ENCODE measurements at places on chromosomes 2 and 18.

DNA sequence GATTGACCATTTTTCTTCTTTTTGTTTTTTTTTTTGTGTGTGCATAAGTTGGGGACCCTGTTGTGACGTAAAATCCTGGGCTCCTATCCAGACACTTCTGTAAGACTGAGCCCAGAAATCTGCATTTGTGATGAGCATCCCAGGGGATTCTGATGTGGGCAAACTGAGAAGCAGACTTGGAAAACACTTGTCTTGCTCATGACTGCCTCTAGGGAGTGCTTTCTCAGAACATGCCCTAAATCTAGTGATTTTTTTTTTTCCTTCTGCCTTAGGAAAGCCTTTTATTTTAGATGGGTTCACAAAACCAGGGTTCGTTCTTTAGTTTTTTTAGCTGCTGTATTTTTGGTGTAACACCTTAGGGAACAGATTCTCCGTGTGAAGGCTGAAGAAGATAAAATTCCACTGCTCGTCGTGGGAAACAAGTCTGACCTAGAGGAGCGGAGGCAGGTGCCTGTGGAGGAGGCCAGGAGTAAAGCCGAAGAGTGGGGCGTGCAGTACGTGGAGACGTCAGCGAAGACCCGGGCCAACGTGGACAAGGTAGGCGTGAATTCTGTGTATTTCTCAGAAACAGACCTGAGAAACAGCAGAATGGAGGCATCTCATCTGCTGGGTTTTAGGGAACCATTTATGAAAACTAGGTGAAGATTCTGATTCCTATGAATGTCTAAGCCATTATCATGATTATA is 36.7 kb downstream of the RALB start:
- DNase-seq: no peak

DNA sequence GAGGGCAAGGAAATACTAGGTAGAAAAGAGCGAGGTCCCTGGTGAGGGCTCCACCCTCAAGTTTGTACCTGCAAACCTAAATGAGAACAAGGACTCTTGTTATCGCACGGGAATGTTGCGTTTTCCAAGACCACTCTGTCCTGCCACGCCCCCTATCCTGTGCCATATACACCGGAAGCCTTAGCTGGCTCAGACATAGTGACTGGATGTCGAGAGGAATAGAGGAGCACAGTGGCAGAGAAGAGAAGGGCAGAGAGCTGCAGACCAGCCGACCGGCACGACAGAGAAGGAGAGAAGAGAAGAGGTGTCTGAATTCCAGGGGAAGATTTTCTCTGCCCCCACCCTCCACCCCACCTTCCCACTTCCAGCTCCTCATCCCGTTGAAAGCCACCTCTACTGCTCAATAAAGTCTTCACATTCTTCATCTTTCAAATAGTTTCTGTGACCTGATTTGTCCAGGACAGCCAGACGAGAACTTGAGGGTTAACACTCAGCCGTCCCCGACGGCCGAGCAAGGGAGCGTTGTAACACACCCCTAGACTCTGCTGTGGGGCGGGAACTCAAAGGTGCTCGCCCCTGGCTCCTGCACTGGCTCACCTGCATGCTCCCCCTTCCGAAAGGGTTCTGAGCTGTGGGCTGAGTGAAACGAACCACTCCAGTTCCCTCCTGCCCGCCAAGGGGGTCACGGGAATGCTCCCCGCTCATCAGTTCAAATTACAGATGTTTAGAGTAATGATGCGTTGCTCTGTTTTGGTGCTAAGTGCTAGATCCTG is 24.9 kb upstream of the COL3A1 start:
- no peak for DNase-seq

- peak; percentile 32 for DNase-seq
Observed at GRCh38 chr2:95022309-95023221, 2.9 kb upstream of the MAL start.

GRCh38 chr2:99112617-99113016 is 28.9 kb upstream of the C2orf15 start:
- no peak for DNase-seq

- no peak for DNase-seq
Observed at GRCh38 chr2:226122041-226122440, 677.6 kb downstream of the IRS1 start.

DNA sequence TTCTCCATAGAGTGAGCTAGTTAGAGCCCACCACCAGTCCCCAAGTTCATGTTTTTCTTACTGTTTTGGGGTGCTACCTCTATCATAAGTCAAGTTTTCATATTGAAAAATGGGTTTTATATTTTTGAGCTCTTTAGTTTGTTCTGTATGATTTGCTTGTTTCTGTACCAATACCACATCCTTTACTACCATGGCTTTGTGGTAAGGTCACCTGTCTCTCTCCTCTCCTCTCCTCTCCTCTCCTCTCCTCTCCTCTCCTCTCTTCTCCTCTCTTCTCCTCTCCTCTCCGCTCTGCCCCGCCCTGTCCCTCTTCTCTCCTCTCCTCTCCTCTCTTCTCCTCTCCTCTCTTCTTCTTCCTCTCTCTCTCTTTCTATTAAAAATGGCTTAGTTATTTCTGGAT is 22.1 kb upstream of the LBH start:
- DNase-seq: no peak

DNA sequence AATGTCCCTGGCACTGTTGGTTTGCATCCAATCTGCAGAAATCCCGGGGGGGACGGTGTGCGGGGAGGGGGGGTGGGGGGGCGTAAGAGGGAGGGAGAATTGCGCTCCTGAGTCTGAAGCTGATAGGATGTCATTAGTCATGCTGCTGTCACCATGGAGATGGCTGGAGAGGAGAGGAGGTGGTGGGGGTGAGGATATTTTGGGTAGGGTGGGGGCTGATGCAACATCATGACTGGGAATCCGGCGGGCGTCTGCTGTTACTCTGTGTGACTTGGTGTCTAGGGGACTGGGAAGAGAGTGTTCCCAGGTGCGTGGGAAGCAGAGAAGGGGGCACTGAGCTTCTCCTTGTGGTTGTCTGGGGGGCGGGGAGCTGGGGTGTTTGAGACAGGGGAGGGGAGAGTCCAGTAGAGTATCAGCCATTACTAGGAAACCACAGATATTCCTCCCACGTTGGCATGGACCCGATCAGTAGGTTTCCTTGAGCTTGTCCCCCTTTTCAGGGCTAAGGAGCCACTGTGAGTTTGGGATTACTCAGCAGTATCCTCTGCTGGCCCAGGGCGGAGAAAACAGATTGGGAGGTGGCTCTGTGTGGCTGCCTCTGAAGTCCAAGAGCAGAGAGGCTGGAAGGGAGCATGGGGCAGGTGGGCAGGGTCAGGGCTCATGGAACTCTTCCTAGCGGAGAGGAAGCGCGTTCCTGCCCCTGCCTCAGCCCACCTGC is 18.9 kb downstream of the TET3 start:
- DNase-seq: peak; percentile 22

- no peak for DNase-seq
Observed at GRCh38 chr2:192087398-192087958, 107.3 kb downstream of the TMEFF2 start.

DNA sequence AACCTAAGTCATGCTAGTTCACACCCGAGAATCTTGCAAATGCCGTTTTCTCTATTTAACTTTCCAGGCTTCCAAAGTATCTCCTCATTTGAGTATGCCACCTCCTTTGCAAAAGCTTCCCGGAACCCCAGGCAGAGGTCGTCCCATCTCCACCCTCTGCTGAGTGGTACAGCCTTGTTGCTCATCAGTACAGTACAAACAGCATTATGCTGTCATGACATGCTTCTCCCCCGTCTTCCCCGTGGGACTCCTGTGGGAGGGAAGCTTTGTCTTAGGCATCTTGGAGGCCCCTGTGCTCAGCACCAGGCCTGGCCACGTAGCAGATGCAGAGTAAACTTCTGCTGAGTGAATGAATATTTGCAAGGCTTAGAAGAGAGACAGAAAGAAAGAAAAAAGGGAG is 102.7 kb downstream of the CDCA7 start:
- DNase-seq: no peak

DNA sequence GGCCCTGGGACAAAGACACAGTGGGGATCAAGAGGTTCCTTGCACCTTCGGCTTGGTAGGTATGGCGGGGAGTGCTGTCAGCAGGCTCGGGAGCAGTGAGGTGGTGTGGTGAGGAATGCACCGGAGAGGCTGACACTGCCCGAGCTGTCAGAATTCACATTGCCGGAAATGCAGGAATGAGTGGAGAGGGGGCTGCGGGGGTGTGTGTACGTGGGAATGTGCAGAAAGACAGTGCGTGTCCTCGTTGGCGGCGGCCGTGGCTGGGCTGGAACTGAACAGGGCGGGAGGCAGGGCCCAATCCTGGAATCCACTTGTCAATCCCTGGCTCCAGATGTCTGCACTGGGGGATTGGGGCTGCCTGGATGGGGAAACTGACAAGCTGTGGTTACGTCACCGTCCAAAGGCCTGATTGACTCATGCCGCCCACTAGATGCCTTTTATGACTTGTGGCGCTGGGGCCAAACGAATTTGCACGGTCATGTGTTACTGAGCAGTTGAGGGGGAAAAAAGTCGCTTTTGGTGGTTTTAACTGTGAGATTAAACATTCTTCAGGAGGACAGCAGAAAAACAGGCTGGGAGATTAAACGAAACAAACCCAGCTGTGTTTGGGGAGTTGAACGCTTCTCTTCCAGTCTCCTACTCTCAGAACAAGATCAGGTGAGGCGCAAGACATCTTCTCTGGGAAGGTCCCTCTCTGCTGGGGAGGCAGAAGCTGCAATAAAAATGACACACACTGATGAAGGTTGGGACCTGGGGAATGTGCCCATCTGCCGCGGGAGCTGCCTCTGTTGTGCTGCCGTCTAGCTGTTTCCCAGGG is 189.4 kb upstream of the GLI2 start:
- DNase-seq: peak; percentile 6

DNA sequence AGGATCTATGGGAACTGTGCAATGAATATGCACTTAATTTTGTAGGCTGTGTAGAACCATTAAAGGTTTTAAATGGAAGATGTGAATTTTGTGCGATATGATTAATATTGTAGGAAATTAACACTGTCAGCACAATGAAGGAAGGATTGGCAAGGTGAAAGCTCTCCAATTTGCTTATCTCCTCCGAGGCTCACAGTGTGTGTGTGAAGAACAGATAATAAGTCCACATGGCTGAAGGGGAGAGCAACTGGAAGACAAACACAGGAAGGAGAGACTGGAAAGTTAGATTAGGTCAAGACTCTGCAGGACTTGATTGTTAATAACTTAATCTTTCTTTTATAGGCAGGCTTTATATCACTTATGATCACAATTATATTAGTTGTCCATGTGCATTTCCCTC is 269.7 kb upstream of the VRK2 start:
- DNase-seq: no peak

- no peak for DNase-seq
Observed at GRCh38 chr18:4871197-4871596, 325.9 kb downstream of the AKAIN1 start.

- DNase-seq: no peak
Observed at GRCh38 chr2:236249066-236249465, 15.1 kb downstream of the ASB18 start.

- no peak for DNase-seq
Observed at GRCh38 chr2:97769711-97770110, 56.3 kb downstream of the ZAP70 start.

DNA sequence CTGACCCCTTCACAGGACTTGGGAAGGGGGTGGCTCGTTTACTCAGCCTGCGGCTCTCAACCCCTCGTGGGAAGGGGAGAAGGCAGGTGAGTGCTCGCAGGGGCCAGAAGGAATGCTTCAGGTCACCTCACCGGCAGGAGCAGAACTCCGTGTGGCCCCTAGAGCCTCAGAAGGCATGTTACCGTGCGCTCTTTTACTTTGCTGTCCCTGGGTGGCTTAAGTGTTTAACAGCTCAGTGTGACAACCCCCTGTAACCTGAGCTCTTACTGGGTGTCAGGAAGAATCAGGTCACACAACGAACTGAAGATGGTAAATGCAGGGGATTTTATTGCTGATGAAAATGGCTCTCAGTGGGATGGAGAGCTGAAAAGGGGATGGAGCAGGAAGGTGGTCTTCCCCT is 1235.4 kb downstream of the LRP1B start:
- peak; percentile 37 for DNase-seq

- DNase-seq: no peak
Observed at GRCh38 chr2:26456440-26457250, 21.3 kb downstream of the OTOF start.

GRCh38 chr18:22951823-22952222 is 18.7 kb downstream of the RBBP8 start:
- DNase-seq: no peak

GRCh38 chr2:196955036-196955435 is 28.5 kb upstream of the PGAP1 start:
- DNase-seq: no peak

DNA sequence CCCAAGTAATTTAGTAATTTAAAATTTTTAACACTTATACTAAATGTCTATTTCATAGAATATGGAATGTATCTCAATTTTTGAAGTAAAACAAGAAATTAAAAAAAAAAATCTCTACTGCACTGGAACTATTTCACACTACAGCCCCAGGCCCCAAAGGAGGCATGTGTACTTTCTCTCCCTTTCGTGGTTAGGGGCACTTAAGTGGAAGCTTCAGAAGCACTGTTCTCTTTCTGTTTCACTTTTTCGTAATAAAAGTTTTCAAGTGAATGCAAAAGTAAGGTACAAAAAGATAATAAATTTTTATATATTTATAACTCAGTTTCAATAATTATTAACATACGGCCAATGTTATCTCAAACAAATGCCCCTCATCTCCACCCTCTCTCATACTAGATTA is 123.8 kb upstream of the STON1 start:
- no peak for DNase-seq

- DNase-seq: peak; percentile 62
Observed at GRCh38 chr2:138867341-138867740, 87.2 kb upstream of the NXPH2 start.

- no peak for DNase-seq
Observed at GRCh38 chr2:23843051-23843976, 83.6 kb downstream of the ATAD2B start.

DNA sequence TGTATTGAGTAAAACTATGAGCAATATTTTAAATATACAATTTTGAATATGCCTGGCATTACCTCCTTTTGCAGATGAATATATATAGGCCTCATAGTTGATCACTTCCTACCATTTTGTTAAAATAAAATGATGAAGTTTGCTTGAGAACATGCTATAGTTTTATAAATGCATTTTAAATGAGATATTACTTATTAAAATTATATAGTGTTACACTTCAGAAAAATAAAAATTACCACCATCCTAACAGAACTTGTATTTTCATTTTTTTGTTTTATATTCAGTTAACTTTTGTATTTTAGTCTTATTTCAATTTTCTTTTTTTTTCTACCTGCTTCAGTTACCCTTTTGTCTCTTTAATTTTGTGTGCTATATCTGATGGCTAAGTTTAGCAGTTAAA is 426.9 kb downstream of the PARD3B start:
- DNase-seq: no peak
